ENCODE measurements at places on chromosomes 1 and 21. TPM values are rescaled to one million over a fixed set of nuclear protein-coding genes. Genes with fewer than 3 reads are reported as not detected.

Gene MEF2D
- 11.4 TPM for polyA plus RNA-seq

Gene ARMH1
- polyA plus RNA-seq, result 0.51 TPM

Gene CFHR1
- not detected for polyA plus RNA-seq

Gene RNU1-2
- not detected for polyA plus RNA-seq

Gene BSND
- not detected for polyA plus RNA-seq

Gene UBIAD1
- 16.5 TPM for polyA plus RNA-seq

Gene NUF2
- polyA plus RNA-seq, result 14.9 TPM
